ENCODE measurements at places on chromosomes 5 and 9.

GRCh38 chr5:120052916-120053828 lies 410.9 kb upstream of the PRR16 start:
- no peaks in the 10 kb centered on the region for H3K4me1 ChIP-seq
- H3K27ac ChIP-seq, result no peak overlapping the region
- no peak overlapping the region for H3K4me3 ChIP-seq
- no peak for DNase-seq
- no peaks in the 10 kb centered on the region for H3K36me3 ChIP-seq
- H3K27me3 ChIP-seq, result no peaks in the 10 kb centered on the region

- no peak overlapping the region for H3K4me3 ChIP-seq
- H3K4me1 ChIP-seq, result no peaks in the 10 kb centered on the region
- H3K36me3 ChIP-seq, result no peaks in the 10 kb centered on the region
- H3K27ac ChIP-seq, result no peak overlapping the region
- no peaks in the 10 kb centered on the region for H3K27me3 ChIP-seq
These were observed 35.5 kb downstream of the NDUFAF2 start for GRCh38 chr5:60980511-60980910.

GRCh38 chr9:70034271-70034711 lies 9.4 kb upstream of the MAMDC2 start:
- no peaks in the 10 kb centered on the region for H3K4me1 ChIP-seq
- no peak overlapping the region for H3K4me3 ChIP-seq
- H3K27me3 ChIP-seq, result no peaks in the 10 kb centered on the region
- no peaks in the 10 kb centered on the region for H3K36me3 ChIP-seq
- DNase-seq, result no peak

DNA sequence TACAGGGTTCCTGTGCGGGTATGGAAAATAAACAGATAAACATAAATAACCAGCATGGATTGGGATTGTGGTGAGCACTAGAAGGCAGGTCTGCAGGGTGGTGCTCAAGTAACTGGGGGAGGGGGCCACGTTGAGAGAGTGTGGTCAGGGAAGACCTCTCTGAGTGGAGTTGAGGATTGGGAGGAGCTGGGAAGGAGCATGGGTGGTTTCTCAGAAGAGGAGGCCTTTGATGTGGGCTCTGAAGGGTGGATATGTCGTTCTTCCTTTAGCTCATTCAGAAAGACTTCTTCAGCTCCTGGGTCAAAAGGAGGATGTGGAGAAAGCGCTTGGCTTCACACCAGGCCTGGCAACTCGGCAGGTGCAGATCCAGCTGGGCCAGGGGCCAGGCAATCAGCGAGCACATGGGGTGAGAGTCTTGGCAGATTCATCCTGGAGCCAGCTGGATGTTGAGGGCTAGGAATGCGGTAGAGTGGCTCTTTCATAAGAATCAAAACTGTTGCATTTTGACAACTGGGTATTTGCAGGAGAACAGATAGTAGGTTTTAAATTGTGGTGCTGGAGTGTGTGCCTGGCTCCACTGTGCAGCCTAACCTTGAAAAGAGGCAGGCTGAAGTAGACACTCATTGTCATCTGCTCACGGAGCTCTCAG lies 71.7 kb downstream of the PCSK5 start:
- H3K27ac ChIP-seq, result peak overlapping the region; percentile 9
- DNase-seq, result peak; percentile 49
- H3K4me3 ChIP-seq, result no peak overlapping the region
- H3K36me3 ChIP-seq, result no peaks in the 10 kb centered on the region

DNA sequence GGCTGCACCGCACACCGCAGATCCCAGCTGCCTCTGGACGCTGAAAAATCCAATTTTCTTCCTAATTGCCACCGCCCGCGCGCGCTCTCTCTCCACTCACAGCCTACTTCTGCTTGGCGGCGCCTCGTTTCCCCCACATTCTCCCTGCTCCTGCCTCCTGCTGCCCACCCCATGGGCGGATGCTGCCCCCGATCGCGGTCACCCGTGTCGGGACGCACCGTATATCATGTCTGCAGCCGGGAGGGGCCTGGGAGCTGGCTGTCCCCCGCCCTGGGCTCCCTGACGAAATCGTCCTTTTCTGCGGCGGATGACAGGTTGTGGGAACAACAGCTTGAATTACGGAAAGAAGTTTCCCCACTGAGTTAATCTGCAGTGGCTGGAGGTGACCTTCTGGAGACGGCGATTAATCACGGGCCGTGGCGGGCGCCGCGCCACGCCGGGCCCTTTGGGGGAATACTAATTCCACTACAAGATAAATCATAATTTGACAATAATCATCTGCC lies 36.3 kb upstream of the PSD2 start:
- no peaks in the 10 kb centered on the region for H3K36me3 ChIP-seq
- H3K4me3 ChIP-seq, result no peak overlapping the region
- H3K27me3 ChIP-seq, result no peaks in the 10 kb centered on the region
- H3K27ac ChIP-seq, result no peak overlapping the region
- H3K4me1 ChIP-seq, result no peaks in the 10 kb centered on the region

- H3K36me3 ChIP-seq, result no peaks in the 10 kb centered on the region
- H3K27me3 ChIP-seq, result no peaks in the 10 kb centered on the region
- no peak overlapping the region for H3K27ac ChIP-seq
- no peak for DNase-seq
- H3K4me3 ChIP-seq, result no peak overlapping the region
These were observed 53.7 kb upstream of the KCNIP1 start for GRCh38 chr5:170450061-170450669.

DNA sequence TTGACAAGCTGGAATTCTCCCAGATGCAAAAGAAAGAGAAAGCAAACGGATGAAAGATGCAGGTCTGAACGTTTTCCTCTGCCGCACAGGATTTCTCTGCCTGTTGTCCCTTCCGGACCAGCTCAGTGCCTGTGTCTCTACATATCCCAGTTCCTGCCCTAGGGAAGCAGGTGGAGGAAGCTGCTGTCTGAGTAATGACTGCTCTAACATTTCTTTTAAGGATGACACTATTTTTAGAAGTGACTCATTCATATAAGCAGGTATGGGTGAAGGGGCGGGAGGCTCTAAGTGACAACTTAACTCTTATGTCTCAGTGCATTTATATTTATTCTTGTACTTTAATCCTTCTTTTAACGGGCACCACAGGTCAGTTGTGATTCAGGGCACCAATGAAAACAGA lies 128.8 kb downstream of the SLC24A2 start:
- no peak overlapping the region for H3K27ac ChIP-seq
- H3K4me1 ChIP-seq, result no peaks in the 10 kb centered on the region
- no peaks in the 10 kb centered on the region for H3K27me3 ChIP-seq
- DNase-seq, result no peak

- H3K4me3 ChIP-seq, result no peak overlapping the region
- peaks cover 14% of the 10 kb centered on the region for H3K36me3 ChIP-seq
These were observed 137.8 kb upstream of the RETREG1 start for GRCh38 chr5:16754601-16755000.

- H3K27ac ChIP-seq, result no peak overlapping the region
- H3K27me3 ChIP-seq, result no peaks in the 10 kb centered on the region
- no peak for DNase-seq
- no peak overlapping the region for H3K4me3 ChIP-seq
- no peaks in the 10 kb centered on the region for H3K36me3 ChIP-seq
- H3K4me1 ChIP-seq, result no peaks in the 10 kb centered on the region
These were observed 26.2 kb upstream of the TCF7 start for GRCh38 chr5:134088291-134088690.

GRCh38 chr9:99475401-99476065 lies 253.5 kb downstream of the SEC61B start:
- no peak for DNase-seq
- H3K27ac ChIP-seq, result no peak overlapping the region
- H3K36me3 ChIP-seq, result no peaks in the 10 kb centered on the region
- H3K27me3 ChIP-seq, result no peaks in the 10 kb centered on the region

DNA sequence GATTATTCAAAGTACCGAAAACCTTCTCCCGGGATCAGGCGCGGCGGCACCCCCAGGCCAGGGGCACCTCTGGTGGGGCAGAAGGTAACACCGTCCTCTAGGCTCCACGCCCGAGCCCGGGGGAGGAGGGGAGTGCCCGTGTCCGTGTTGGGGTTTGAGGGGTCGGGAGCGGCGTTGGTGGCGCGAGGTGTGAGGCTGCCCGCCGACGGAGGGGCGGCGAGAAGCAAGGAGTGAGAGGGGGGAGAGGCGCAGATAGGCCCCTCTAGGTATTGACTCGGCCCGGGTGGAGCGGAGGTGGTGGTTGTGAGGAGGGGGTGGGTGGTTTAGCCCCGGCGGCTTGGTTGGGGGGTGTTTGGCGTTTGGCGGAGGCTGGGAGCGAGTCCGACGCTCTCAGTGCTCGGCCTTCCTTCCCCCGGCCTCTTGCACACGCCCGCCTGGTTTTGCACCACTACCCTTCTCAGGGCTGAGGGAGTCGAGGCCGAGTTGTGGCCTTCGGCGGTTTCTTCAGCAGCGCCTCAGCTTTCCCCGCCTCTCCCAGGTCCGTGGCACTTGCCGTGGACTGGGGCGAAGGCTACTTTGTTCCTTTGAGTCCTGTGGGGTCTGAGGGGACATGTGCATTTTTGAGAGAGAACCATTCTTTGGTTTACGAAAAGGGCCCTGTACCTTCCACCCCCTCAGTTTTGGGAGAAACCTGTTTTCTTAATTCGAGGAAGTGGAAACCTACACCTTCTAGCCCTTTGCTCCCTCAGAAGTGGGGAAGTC lies 450 bp downstream of the GPBP1 start:
- no peaks in the 10 kb centered on the region for H3K27me3 ChIP-seq
- H3K4me1 ChIP-seq, result peaks cover 8% of the 10 kb centered on the region
- DNase-seq, result peak; percentile 59
- H3K4me3 ChIP-seq, result peak overlapping the region; percentile 88
- peak overlapping the region; percentile 95 for H3K27ac ChIP-seq

DNA sequence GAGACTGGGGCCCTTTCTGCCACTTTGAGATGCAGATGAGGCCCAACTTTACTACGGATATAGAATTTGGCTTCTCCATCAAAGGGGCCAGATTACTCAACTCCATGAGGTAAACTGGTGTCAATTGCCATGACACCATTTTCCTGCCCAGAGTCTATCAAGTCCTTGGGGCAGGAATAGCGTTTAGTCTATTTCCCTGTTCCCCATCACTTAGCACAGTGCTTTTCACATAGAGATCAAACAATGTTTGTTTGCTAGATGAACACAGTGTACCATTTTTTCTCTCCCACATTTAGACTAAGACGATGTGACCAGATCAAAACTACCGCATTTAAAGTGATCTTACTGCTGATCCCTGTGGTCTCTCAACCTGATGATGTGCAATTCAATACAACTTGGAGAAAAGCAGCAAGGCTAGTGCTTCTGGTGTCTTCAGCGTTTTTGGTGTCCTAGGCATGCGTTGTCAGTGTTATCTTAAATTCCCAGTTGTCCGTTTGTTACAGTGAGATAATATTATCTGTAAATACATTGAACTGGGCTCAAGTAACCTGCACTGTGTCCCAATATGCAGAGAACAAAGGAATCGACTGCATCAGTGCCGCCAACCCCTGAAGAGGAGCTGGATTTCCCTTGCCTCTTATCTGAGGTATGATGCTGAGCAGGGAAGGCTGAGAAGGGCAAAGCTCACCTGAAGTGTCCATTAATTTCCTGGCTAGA lies 446.2 kb downstream of the PLK2 start:
- H3K4me1 ChIP-seq, result peaks cover under 1% of the 10 kb centered on the region
- no peak for DNase-seq
- H3K4me3 ChIP-seq, result no peak overlapping the region
- no peaks in the 10 kb centered on the region for H3K36me3 ChIP-seq
- H3K27ac ChIP-seq, result no peak overlapping the region
- H3K27me3 ChIP-seq, result no peaks in the 10 kb centered on the region

DNA sequence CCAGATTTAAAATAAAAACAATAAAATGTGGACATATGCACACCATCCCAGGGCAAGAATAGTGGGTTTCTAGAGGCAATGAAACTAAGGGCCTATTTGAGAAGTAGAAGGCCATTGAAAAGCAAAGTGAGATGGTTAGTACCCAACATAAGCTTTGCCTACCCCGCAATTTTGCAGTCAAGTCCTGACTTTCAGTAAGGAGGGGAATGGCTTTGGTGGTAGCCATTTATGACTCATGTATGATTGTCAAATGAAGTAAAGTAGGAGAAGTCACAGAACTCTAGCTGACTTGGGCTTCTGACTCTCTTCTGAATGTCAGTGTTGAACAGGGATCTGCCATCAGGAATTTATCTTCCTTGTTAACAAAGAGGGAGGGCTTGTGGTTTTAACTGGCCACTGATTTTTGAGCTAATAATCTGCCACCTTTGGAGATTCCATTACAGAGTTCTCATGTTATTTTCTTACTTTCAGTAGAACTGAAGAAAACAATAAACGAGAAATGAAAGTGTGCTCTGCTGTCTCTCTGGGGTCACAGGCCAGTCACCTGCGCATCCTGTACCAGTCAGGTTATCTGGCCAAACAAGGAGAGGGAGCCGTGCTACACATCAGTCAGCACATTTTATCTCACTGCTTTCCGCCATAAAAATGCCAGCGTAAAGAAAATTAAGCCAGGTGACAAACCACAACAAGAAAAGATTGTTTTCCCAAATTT lies 14.3 kb upstream of the SNCAIP start:
- peaks cover 2% of the 10 kb centered on the region for H3K4me1 ChIP-seq
- H3K27ac ChIP-seq, result no peak overlapping the region
- no peak overlapping the region for H3K4me3 ChIP-seq
- H3K36me3 ChIP-seq, result no peaks in the 10 kb centered on the region

- DNase-seq, result no peak
- H3K36me3 ChIP-seq, result no peaks in the 10 kb centered on the region
- no peak overlapping the region for H3K27ac ChIP-seq
- no peaks in the 10 kb centered on the region for H3K27me3 ChIP-seq
- H3K4me3 ChIP-seq, result no peak overlapping the region
These were observed 45.9 kb downstream of the WDR36 start for GRCh38 chr5:111138096-111138495.

DNA sequence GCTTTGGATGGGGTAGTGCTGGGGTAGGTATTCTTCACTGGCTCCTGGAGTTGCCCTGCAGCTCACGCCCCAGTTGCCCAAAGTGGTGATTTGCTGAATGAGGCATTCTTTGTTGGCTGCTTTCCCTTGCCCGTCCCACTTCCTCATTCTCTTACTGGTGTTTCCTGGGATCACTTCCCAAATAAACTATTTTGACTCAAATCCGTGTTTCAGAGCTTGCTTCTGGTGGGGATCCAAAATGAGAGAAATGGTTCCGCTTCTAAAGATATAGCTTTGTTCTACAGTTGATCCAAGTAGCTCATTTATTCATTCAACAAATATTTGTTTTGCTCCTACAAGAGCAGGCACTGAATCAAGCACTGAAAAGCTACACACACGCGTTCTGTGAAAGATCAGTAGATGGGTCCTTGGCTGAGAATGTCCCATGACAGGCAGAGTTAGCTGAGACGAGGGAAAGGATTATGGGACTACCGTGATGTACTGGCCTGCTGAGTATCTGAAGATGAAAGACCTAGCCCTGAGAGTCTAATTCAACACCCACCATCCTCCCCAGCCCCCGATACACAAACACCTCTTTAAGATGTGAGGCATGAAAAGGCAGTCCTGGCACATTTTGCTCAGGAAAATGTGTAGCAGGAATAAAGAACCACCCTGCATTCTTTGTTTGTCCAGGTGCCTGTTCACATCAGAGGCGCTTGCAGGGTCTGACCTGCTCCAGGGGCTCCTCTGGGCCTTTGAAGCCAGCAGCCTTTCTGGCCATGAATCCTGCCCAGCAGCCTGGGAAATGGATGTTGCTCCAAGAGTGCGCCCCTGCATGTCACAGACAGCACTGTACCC lies 143.1 kb upstream of the RANBP3L start:
- no peaks in the 10 kb centered on the region for H3K27me3 ChIP-seq
- H3K4me1 ChIP-seq, result no peaks in the 10 kb centered on the region
- H3K27ac ChIP-seq, result no peak overlapping the region
- H3K4me3 ChIP-seq, result no peak overlapping the region
- DNase-seq, result peak; percentile 42

- no peaks in the 10 kb centered on the region for H3K36me3 ChIP-seq
- no peak overlapping the region for H3K27ac ChIP-seq
- H3K4me3 ChIP-seq, result no peak overlapping the region
- no peaks in the 10 kb centered on the region for H3K4me1 ChIP-seq
- DNase-seq, result no peak
These were observed 141.5 kb upstream of the FBXL17 start for GRCh38 chr5:108523360-108523759.

- H3K27me3 ChIP-seq, result no peaks in the 10 kb centered on the region
- peaks cover 63% of the 10 kb centered on the region for H3K4me1 ChIP-seq
- peak overlapping the region; percentile 59 for H3K27ac ChIP-seq
These were observed 44.7 kb upstream of the NKD2 start for GRCh38 chr5:963673-964531.

Data from lung (tissue), 17 donors.